NCI-H1105 (cell line): ENCODE measurements at places on chromosomes 2 and 18.

DNA sequence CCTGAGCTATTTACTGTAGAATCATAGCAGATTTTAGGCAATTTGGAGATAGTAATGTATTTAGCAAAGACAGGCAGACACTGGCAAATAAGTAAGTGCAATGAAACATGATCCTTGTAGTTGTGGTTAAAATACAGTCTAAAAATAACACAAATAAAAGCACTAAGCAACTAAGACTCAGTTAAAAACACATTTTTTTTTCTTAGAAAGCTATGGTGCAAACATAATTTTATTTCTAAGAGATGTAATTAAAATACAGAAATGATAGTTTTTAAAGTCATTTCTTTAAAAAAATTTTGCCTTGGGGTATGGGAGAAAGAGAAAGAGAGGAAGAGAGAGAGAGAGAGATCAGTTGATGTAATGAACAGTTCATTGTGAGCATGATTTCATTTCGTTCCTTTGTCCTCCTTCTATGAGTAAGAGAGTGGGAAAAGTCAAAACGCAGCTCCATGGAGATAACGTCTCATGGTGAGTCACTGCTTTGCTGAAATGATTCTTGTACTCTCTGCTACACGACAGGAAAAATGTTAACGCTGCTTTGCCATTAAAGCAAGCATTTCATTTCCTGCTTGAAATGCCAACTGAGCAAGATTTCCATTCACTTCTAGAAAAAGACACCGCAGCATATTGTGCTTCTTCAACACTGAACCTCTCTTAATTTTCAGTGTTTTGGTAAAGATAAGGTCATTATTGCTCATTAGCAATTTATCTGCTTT is 61.3 kb upstream of the PGAP1 start:
- DNase-seq: peak; percentile 13

DNA sequence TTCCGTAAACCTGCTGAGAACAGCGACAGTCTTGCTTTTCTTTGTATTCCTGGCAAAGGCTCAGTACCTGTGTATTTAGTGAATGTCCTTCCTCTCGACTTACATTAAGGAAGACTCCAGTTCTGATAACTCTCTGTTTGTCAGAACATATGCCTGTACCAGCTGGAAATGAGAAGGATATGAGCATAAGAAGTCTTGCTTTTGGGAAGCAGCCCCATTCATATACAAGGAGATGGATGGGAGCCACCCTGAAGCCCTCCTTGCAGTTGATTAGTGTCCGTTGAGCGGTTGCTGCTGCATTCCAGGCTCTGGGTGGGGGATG is 59.8 kb downstream of the SH3BP4 start:
- no peak for DNase-seq

DNA sequence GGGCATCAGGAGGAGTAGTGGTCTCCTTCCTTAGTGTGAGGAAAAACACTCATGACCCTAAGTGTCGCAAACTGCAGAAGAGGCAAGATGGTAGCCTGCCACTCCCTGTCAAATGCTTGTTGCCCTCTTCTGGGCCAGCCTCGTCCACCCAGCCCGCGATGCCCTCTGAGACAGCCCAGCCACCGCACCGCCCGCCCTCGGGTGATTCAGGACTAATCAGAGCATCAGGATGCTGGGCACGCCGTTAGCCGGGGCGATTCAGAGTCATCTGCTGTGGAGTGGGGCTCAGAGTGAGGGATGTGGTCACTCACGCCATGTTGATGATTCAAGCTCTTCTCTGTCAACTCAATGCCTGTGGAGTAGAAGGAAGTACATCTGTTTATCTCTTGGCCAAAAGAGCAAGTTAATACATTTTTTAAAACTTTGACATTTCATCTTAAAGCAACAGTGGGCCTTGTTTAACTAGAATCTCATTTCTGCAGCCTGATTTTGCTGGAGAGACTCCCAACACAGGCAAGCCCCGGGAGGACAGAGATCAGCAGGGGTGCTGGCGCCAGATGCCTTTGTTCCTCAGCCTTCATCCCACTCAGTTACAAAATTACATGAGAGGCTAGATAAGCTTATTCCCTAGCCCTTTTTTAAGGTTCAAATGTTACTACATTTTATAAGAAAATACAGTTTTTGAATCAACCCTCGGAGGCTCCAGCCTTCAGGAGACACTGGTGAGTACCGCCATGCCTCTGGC is 79.0 kb downstream of the TMEM18 start:
- no peak for DNase-seq

DNA sequence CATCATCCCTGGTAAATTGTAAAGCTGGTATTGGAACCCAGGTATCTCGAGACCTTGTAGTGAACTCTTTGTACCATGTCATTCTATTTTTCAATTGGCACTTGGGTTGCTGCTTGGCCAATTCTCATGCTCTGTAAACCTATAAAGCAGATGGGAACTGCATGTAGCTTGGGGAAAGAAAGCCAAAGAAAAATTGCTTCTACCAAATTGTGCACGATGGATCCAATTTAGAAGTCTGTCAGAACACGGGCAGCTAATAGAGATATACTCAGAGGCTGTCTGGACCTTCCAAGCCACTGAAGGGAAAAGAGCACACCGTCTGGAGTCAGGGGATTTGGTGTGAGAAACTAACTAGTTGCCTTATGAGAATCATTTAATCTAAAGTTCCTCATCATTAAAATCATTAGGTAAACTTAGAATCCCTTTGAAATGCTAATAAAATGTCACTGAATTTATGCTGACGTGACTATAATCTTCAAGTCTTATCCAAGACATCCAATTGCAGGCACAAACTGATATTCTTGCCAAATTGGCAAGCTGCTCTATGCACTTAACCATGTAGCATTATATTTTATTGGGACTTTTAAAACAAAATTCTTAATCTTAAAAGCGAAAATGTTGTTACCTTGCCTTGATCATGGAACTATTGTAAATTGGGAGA is 206.8 kb downstream of the DCC start:
- DNase-seq: no peak

DNA sequence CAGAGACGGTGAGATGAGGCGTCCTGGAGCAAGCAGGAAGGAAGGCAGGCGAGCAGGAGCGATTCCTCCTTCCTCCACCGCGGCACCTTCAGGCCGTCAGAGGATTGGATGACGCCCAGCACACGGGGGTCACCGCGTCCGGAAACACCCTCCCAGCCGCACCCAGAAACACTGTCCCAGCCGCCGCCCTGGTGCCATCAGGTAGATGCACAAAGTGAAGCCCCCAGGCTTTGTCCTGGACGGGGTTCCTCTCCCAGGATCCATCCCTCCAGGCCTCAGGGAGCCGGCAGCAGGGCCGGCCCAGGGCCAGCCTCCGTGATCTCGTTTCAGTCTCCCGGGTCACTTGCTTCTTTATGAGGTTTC is 31.5 kb downstream of the RTP5 start:
- DNase-seq: no peak
